ENCODE measurements at places on chromosomes 4 and X.

DNA sequence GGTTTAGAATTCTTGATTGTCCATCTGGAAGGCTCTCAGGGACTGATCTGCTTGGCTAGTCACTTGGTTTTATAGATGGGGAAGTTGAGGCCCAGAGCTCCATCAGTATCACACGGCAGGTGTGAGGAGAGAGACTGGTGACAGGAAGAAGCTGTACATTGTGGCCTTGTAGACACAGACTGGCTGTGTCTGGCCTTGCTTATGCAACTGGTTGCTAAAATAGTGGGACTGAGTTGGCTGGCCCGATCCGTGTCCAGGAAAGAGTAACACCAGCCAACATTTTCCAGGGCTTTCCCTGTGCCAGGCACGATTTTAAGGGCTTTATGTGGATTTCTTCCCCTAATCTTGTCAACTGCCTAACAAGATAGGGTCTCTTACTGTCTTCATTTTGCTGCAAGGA, 2.8 kb downstream of the TBC1D14 start:
- no peak for DNase-seq

GRCh38 chr4:56654238-56654632, 26.9 kb downstream of the HOPX start:
- no peak for DNase-seq

- DNase-seq, result no peak
Measured at GRCh38 chrX:106144755-106145639, 23.1 kb upstream of the PWWP3B start.

- DNase-seq, result no peak
Measured at GRCh38 chr4:168883513-168883912, 126.5 kb downstream of the CBR4 start.

DNA sequence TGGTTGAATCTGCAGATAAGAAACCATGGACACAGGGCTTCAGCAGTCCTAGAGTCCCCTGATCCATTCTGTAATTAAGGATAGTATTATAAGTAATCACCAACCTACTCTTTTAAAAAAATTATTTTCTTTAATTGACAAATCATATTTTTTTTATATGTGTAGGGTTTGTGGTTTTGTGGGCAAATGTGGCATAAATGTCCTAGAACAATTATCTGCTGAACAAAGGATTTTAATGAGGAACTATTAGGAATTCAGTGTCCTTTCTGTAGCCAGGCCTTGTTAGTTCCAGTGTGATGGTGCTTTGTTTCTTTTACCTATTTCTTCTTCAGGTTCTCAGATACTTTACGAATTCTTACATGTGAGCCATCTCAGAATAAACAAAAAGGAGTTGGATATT, 32.4 kb downstream of the PRIMPOL start:
- no peak for DNase-seq

- DNase-seq, result no peak
Measured at GRCh38 chr4:155473420-155474095, 96.8 kb upstream of the MAP9 start.

DNA sequence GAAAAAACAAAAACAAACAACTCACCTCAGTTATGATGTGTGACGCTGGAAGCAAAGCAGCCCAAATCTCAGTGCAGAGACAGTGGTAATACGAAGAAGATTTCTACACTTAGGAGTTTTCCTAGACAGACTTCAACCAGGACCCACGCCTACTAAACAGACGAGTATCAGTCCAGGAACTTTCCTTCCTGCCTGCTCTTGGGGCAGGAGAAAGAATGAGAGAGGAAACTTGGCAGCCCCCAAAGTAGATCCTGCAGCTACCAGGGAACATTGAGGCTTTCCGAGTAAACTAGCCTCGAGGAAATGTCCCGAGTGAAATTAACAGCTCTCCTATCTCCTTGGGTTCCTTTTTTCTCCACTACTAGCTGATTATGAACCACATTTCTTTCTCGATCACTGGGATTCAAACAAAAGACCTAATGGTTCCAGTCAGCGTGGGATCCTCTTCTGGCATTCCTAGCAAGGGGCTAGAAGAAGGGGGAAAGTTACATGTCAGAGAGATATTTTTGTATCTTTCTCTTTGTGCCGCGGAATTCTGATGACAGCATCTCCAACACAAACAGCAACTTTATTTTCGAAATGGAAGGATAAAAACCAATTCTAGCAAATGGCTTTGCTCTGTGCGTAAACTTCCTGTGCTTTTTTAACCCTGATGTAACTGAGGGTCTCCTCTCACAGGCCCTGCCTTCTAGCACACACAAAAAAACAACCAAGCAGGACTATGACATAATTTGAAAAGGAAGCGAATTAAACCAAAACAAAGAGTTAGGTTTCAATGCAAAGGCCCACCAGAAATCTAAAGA, 53.2 kb downstream of the PPM1K start:
- no peak for DNase-seq

Data from coronary artery (tissue), 2 donors.